ENCODE measurements at places on chromosomes 7 and 10. TPM values are rescaled to one million over a fixed set of nuclear protein-coding genes. Genes with fewer than 3 reads are reported as not detected.

DNA sequence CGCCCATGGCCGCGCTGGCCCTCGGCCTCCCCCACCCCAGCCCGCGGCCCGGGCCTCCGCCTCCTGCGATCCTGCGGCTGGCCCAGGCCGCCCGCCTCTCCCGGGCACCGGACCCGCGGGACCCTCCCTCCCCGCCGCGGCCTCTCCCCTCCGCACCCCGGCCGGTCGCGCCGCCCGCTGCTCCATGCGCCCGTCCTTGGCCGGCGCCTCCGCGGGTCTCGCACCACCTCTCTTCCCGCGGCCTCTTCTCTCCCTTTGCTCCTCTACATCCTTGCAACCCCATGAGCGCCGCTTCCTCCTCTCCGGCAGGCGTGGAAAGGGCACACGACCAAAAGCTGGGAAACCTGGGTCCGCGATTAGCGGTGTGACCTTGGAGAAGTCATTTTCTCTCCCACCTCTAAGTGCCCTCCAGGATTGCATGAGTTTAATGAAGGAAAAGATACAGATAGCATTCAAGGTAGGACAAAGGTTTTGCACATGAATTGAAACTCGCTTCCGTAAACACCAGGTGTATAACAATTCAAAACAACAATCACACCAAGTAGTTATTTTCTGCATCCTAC, 448 bp upstream of the SRPK2 start:
- DNase-seq: no peak

- no peak for DNase-seq
Observed at GRCh38 chr7:81244224-81244623, 325.4 kb upstream of the SEMA3C start.

DNA sequence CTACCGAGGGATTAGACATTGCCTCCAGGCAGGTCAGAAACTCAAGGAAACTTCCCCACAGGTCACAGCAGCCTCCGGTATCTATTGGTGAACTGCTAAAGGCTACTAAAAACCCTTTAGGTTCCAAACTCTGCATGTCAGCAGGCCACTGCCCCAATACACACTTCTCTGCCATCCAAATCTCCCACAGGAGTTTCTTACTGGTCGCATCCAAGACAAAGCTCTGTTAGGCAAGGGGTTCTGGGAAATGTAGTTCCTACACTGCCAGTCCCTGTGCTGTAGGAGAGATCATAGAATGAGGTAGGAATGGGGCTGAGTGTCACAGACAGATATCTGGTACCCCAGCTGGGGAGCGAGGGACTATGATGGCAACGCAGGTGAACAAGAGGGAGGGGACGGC, 757.0 kb upstream of the C7orf33 start:
- no peak for DNase-seq

The SEMA3A gene
- total RNA-seq: 19.6 TPM

GRCh38 chr10:30818010-30818660, 188.6 kb upstream of the LYZL2 start:
- no peak for DNase-seq

The ASIC3 gene
- total RNA-seq: 3.5 TPM

GRCh38 chr7:100221767-100222444, 2.2 kb downstream of the PVRIG start:
- no peak for DNase-seq

The KIAA1217 gene
- total RNA-seq: 117 TPM

DNA sequence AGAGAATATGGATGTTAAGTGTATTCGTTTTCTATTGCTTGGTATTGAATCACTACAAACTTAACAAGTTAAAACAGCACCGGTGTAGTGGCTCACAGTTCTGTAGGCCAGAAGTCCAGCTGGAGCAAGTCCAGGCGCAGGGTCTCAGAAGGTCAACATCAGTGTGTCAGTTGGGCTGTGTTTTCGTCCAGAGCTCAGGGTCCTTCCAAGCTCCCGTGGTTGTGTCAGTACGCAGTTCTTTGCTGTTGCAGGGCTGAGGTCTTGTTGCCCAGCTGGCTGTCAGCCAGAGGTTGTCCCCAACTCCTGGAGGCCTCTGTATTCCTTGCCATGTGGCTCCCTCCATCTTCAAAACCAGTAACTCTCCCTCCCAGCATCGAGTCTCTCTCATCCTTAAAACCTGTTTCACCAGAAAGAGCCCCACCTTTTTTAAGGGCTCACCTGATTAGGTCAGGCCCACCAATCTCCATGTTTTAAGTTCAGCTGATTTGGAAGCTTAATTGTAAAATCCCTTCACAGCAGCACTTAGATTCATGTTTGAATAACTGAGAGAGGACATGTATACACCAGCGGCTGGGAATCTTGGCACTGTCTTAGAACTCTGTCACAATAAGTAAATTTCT, 26.8 kb downstream of the ACADSB start:
- DNase-seq: no peak

The GPR26 gene
- not detected for total RNA-seq

DNA sequence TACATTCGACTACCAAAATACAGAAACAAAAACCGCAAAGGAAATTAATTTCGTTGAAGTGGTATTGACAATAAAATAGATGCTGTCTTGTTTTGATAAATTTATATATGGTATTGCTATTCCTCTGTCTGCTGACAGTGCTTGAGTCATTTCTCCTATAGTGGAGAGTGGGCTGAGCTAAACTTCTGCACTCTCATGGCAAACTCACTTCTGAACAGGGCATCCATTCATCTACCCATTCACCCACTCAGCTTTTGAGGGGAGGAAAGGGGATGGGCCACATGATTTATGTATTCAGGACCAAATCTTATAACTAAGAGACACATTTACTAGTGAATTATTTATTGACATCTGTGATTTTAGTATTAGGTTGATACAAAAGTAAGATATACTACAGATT, 137.6 kb upstream of the PLXNA4 start:
- no peak for DNase-seq

DNA sequence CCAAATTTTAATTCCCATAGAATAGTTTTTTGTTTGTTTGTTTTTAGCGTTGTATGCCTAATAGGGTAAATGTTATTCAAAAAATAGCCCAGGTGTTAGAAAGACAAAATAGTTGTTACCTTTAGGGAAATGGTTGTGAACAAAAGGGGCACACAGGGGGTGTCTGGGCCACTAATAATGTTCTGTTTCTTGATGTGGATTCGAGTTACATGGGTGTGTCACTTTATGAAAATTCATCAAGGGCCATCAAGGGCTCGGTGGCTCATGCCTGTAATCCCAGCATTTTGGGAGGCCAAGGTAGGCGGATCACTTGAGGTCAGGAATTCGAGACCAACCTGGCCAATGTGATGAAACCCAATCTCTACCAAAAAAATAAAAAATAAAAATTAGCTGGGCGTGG, 531.8 kb upstream of the C7orf33 start:
- no peak for DNase-seq

- DNase-seq: no peak
Observed at GRCh38 chr7:134406431-134406830, 52.5 kb downstream of the AKR1B1 start.

GRCh38 chr10:12705943-12706342, 295.6 kb downstream of the CCDC3 start:
- no peak for DNase-seq

DNA sequence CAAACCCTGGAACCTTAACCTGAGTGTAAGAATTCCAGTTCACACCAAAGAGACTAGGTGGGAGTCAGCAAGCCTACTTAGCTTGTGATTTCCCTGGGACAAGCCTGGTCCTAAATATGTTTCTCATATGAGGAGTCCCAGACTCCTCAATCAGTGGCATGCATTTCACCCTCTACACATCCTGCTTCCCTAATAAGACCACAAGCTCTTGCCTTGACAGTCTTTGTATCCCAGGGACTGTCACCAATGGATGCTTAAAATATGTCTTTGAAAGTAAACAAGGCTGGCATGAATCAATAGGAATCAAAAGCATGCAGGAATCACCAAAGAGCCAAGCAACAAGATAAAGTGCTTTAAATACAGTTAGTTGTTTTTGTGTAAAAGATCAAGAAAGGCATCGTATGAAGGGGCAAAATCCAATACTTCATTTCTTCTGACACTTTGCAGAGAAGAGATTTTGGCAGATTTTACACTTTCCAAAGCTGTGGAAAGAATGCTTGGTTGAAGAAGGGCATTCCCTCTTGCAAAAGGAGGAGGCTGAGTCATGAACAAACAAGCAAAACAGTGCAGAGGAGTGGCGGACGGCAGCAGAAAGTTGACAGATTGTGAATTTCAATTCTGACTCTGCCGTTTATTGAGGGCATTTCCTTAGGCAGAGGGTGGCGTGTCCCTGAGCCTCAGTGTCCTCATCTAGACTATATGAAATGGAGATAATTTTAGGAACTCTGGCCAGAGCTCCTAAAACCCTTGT, 8.5 kb upstream of the NFE2L3 start:
- DNase-seq: no peak

The PHYHIPL gene
- total RNA-seq: 1.3 TPM

The SPDYE9 gene
- not detected for total RNA-seq

Measured in progenitor cell of endocrine pancreas (in vitro differentiated cells).